ENCODE measurements at places on chromosomes 16 and 17.
A peak's percentile ranks its signal among the peaks of the same experiment; 100 is the strongest.

GRCh38 chr17:72430611-72431432, 310.0 kb downstream of the SOX9 start:
- no peak for DNase-seq

GRCh38 chr16:74842413-74842812, 67.8 kb upstream of the FA2H start:
- DNase-seq: no peak

DNA sequence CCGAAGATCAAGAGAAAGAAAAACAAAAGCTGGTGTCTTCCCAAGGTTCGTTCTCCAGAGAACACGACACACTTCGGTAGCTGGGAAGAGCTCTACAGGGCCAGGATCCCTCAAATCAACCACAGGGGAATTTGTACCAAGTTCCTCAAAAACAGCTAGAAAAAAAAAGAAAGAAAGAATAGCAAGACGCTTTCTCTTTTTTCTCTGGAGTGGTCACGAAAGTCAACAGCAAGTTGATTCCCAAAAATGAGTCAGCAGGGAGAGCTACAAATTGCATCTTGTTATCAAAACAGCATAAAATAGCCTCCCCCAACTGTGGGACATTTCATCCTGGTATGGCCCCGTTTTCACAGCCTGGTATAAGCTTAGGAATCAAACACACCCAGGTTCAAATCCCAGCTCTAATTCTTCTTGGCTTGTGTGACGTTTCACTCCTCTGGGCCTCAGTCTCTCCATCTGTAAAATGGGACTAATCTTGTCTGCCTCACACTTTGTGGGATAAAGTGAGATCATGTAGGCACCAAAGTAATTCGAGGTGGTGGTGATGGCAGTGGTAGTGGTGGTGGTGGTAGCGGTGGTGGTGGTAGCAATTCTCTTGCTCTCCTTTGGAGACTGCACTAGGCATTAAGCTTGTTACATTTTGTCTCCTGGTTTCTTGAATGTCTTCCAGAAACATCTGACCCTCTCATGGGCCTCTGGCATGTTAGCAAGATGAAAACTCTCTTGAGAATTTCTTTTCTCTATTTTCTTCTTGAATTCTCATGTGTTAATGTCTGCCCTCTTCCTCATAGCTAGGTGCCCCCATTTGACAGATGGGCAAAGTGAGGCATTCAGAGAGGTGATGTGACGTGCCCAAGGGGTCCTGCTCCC, 988 bp upstream of the IL21R start:
- no peak for DNase-seq

DNA sequence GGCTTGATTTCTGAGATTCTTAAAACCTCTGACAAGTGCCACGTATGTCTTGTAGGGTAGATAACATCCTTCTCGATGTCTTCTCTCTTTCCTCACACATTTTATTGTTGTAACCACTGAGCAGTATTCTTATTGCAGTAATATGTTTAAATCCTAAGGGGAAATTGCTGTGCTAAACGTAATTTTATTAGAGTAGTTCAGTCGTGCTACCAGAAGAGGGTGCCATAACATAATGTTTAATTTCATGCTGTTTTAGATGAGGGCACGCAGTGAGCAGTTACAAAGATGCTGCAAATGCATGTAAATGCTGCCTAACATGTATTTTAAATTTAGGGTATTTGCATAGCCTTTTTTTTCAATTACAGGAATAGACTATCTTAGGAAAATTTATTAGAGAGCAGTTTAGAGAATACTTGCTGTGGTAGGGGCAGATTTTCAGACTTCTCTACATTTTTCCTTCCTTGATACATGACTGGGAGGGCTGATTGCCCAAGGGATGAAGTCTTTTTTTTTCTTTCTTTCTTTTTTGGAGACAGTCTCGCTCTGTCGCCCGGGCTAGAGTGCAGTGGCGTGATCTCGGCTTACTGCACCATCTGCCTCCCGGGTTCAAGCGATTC, 51.7 kb downstream of the GAN start:
- DNase-seq: no peak

GRCh38 chr16:1428511-1428910, 2.4 kb upstream of the PERCC1 start:
- DNase-seq: no peak

GRCh38 chr16:18983565-18984434, at the start of gene TMC7:
Gene TMC7 (plus strand): TSS chr16:18983934. CDS start chr16:18984064, 130 bp downstream.
- peak; percentile 84 for DNase-seq

- DNase-seq: no peak
Measured at GRCh38 chr16:83513008-83513755, 294.6 kb upstream of the HSBP1 start.

DNA sequence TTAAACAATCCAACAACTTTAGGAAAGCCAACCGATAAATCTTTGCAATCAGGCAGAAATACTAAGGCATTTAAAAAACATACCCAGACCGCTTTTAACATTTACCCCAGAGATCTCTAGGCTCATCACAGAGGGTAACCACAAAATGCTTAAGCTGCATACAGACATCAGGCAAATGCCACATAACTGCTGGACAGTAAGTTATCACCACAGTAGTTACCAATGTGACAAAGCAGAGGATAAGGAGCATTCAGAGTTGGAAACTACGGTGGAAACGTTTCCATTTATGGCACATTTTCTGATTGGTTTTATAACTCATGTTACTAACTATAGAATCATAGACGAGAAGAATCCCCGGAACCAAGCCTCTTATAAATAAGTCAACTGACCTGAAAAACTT, 77.5 kb downstream of the KANSL1 start:
- DNase-seq: no peak

DNA sequence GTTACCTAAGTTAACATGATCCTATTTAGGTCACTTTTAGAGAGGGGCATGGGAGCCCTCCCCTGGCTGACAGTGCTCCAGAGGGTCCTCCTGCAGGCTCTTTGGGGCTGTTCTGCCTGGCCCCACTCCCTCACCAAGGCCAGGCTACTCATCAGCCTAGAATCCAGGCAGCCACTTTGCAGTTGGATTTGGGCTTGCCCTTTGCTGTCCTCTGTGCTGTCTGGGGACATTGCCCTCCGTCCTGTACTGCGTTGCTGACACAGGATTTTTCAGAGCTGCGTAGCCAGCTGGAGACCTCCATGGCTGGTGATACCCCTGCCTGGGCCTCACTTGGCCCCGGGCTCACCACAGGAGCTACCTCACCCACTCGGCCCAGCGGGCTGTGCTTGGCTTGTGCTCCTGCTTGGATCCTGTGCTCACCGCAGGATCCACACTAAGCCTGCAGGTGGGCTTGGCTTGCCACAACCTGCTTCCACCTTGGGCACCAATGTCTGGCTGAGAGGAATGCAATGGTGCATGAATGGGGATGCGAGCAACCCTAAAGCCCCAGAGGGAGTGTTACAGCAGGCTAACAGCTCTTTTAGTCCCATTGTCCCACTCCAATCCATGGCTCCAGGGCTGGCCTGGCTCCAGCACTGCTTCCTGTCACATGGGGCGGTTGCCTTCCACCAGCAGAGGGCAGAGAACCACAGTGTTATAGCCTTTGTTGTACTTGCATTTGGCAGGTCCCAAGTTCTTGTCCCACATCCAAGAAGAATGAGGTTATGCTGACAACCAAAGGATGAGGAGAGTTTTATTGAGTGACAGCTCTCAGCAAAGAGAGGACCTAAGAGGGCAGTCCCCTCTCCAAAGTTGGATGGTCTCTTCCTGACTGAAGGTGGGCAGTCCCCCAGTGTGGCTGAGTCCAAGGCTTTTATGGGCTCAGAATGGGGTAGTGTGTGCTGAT, 21.5 kb downstream of the CCL4 start:
- no peak for DNase-seq

DNA sequence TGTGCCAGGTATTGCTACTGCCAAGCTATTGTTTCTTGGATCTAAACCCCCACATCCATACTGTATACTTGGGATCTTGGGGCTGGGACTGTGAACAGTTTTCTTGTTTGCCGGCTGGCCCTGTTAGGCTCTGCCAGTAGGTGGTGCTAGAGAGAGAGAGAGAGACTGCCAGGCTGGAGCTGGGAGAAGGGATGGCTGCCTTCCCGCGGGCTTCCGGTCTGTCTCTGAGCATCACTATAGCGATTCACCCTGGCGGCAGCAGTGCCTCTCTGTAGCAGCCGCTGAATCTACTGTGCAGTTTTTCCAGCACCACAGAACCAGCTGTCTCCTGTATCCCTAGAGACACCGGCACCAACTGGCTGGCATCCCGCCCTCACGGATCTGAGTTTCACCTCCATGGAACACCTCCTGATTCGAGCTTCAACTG, 201.2 kb downstream of the UTP18 start:
- no peak for DNase-seq

GRCh38 chr17:76586741-76587487, 1.3 kb upstream of the ST6GALNAC2 start:
- no peak for DNase-seq

DNA sequence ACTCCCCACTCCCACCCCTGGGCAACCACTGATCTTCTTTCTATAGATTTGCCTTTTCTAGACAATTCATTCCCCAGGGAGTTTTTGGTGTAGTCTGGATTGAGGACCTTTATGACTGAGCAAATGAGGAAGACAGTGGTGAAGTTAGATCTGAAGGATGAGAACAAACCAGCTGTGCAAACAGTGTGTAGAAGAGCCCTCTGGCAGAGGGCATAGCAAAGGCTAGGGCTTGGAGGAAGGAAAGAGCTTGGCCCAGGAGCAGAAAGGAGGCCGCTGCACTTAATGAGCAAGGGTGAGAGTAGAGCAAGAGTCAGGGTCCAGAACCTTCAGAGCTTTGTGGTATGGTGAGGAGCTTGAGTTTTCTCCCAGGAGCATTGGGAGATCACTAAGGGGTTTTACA, 352.7 kb downstream of the CA10 start:
- DNase-seq: no peak

DNA sequence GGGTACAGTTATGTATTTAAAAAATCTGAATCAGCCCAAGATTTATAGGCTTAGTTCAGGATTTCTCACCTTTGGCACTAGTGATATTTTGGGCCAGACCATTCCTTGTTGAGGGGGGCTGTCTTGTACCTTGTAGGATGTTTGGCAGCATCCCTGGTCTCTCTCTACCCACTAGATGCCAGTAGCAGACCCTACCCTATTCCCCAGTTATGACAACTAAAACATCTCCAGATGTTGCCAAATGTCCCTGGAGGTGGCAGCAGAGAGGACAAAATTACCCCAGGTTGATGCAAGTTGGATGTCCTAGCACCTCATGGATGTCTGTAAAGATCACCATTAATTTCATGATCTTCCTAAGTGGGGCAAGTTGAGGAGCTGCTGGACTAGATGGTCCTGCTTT, 45.8 kb downstream of the SYT17 start:
- DNase-seq: no peak

DNA sequence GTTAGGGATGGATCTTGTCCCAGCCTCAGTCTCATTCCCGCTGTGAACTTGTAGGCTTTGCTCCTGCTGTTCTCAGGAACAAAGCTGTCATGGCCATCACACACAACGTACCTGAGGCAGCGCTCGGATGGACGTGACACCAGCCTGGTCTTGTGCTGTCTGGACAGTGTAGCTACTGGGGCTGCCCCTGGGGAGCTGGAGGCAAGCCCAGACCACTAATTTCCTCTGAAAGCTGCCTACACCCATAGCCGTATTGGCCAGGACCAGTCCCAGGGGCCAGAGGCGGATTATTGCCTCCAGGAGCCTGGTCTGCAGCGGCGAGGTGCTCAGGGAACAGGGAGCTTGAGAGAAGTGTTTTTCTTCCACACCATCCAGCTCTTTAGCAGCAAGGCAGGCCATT, 11.7 kb downstream of the ZNHIT3 start:
- no peak for DNase-seq

DNA sequence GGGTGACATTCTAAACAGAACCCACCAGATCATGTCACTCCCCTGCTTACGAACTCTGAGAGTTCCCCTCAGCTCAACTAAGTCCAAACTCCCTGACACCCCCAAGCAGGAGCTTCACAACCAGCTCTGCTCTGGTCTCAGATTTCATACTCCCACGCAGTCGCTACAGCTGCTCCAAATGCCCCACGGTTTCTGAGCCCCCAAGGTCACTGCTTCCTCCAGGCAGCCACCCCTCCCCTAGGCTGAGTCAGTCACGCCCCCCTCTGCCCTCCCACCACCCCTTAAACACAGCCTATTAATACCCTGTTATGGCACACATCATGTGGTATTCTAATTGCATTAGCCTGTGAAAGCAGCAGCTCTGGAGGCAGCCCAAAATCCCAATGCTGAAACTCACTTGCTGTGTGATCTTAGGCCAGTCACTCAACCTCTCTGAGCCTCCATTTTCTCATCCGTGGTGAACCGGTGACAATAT, 51.5 kb downstream of the GSG1L start:
- no peak for DNase-seq

DNA sequence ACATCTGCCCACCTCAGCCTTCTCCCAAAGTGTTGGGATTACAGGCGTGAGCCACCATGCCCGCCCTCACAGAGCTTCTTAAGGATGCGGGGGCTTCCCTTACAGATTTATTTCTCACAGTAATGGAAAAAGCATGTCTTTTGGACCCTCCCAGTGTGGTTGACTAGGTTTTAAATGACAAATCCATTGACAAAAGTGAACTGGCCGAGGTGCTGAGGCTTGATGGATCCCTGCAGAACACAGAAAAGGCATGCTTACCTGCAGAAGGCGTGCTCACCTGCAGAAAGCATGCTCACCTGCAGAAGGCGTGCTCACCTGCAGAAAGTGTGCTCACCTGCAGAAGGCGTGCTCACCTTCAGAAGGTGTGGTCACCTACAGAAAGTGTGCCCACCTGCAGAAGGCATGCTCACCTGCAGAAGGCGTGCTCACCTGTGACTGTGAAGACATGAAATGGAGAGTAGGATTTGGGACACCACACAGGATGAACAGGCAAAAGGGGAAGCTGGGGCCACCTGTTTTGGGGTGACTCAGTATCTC, 15.1 kb upstream of the BBS2 start:
- DNase-seq: no peak

DNA sequence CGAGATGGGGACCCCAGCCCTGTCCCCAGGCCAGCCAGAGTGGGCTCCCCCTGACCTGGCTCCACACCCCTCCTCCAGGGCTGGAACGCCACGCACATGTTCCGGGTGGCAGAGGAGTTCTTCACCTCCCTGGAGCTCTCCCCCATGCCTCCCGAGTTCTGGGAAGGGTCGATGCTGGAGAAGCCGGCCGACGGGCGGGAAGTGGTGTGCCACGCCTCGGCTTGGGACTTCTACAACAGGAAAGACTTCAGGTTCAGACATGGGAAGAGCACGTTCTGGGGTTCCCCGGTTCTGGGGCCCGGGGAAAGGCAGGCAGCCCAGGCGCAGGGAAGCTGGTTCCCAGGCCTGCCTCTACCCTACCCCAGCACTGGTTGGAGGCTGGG, 4.6 kb downstream of the ACE start:
- no peak for DNase-seq

GRCh38 chr16:88936008-88936555, 40.9 kb downstream of the CBFA2T3 start:
- no peak for DNase-seq

- no peak for DNase-seq
Measured at GRCh38 chr17:15157051-15157450, 108.1 kb downstream of the PMP22 start.

GRCh38 chr17:12965988-12966387, 51.8 kb downstream of the ELAC2 start:
- DNase-seq: no peak

- DNase-seq: no peak
Measured at GRCh38 chr17:38550661-38551060, 55.1 kb downstream of the SRCIN1 start.

Data from ascending aorta (tissue), 2 donors.